ENCODE measurements at places on chromosomes 3 and 15.

- DNase-seq: no peak
These were observed 2.8 kb downstream of the HES1 start for GRCh38 chr3:194138732-194139070.

- peak; percentile 60 for DNase-seq
These were observed 60.7 kb upstream of the CMTM8 start for GRCh38 chr3:32177702-32178198.

DNA sequence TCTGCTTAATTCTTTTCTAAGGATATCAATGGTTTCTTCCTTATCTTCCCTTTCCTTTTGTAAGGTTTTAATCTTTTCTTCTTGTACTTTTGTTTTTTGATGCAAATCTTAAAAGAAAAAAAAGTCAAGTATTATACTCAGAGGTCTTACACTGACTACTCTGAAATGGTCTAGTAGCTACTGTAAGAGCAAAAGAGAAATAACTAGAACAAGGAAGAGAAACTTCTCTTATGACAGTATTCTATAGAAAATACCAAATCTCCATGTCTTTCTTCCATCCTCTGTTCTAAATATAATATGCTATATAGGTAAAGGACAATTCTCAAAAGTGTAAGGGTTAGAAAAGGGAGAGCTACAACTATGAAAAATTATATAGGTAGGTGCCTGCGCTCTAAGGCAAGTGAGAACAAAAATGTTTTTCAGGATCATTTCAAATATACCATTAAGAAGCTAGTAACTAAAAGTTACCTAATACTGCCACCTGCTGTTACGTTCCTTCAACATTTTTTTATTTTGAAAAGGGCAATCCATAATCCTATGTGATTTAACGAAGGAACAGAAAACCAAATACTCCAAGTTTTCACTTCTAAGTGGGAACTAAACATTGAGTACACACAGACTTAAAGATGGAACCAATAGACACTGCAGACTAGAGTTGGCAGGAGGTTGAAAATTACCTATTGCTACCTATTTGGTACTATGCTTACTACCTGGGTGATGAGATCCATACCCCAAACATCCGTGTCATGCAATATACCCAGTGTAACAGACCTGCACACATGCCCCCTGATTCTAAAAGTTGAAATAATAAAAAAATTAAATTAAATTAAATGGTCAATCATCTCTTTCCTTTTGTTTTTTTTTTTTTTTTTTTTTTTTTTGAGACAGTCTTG, 36.7 kb downstream of the CIP2A start:
- DNase-seq: peak; percentile 41

DNA sequence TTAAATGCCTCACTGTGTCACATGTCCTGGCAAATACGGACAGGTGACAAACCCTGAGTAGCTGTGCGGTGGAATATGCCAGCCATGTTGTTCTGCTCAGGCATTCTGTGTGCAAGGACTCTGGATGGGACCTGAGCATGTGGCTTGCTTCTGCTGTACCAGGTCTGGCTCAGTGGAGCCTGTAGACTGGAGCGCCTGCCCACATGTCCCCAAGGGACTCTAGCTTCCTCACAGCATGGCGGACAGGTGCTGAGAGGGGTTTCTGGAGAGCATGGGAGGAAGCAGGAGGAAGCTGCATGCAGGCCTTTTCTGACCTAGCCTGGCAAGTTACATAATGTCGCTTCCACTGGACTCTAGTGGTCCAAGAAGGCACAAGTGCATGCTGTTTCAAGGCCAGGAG, 96.3 kb downstream of the PLXNA1 start:
- DNase-seq: no peak

- DNase-seq: no peak
These were observed 61.2 kb upstream of the DNAJC19 start for GRCh38 chr3:181050738-181051137.

All from LoVo (cell line).